CD4-positive, alpha-beta T cell treated with Interferon alpha-2 for 1 hour (primary cell): ENCODE measurements at places on chromosomes 5 and 9.

- no peak for DNase-seq
These were observed 1.6 kb upstream of the TCF7 start for GRCh38 chr5:134112726-134113362.

- no peak for DNase-seq
These were observed 600.4 kb downstream of the EBF1 start for GRCh38 chr5:158499075-158499891.

DNA sequence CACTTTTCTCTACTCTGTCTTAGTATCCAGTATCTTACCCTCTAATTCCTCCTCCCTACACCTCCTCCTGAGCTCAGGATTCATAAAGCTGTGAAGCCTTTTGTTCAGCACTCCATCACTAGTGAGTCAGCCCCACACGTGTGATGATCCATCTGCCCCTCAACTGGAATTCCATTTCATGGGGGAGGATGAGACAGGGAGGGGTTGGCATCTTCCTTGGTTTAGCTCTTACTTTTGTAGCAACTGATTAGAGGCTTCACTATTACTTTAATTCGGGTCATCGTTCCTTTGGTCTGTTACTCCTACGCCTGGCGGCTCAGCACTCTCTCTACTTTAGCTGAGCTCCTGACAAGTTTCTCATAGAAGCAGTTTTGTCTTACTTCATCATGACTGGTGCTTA, 11.8 kb downstream of the BTNL8 start:
- DNase-seq, result no peak

GRCh38 chr5:81800797-81801196, 49.9 kb upstream of the SSBP2 start:
- no peak for DNase-seq

- no peak for DNase-seq
These were observed 9.1 kb downstream of the SWI5 start for GRCh38 chr9:128285033-128285784.

- no peak for DNase-seq
These were observed 59.1 kb downstream of the DEPDC1B start for GRCh38 chr5:60640901-60641300.

DNA sequence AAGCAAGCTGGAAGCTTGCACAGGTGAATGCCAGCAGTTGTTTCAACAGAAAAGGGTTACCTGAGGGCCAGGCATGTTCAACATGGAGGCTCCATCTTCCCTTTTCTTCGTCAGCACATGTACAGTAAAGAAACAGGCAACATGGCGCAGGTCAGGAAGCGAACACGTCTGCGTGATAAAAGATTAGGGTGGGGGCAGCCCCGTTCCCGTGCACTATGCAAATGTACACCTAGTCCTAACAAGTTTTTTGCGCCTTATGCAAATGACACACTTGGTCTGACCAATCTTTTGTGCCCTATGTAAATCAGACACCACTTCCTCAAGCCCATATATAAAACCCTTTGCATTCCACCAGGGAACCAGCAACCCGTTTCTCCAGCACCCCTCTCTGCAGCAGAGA, 452.1 kb upstream of the PTPRD start:
- no peak for DNase-seq

DNA sequence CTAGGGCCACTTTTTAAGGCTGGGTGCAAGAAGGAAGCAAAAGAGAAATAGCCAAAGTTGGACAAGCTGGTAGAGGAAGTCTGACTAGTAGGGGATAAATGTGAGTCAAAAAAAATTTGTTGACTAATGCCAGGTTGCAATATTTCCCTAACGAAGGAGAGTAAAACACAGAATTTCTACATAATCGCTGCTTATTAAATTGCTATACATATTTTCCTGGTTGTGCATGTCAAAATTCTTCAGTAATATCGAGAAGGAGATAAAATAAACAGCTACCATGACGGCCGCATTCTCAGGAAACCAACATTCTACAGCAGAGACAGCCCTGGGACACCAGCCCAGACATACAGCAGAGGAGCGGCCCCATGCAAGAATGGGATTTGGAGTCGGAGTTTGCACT, 148.3 kb downstream of the ESM1 start:
- DNase-seq, result no peak

DNA sequence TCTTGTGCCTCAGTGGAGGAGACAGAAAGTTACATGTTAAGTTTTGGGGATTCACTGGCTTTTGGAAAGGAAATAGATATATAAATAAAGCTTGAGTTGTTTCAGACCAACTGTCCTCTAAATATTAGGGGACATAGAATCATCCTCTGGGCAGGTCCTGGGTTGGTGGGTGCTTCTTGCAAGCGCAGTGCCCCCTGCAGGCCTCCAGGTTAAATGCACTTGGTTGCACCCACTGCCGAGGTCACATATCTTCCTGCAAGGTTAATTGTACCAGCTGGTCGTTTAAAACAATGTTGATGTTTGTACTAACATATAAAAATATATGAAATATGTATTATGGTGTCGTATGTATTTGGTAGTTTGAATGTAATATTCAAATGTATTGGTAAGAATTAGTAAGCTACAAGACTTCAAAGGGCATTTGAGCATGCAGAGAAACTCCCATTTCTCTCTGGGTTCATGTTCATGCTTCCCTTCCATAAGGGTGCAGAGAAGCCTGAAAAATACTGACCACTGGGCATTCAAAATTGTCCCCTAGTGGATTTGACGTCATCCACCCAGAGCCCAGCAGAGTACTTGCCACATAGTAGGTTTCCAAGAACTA, 87.0 kb downstream of the ZNF618 start:
- DNase-seq, result peak; percentile 30

DNA sequence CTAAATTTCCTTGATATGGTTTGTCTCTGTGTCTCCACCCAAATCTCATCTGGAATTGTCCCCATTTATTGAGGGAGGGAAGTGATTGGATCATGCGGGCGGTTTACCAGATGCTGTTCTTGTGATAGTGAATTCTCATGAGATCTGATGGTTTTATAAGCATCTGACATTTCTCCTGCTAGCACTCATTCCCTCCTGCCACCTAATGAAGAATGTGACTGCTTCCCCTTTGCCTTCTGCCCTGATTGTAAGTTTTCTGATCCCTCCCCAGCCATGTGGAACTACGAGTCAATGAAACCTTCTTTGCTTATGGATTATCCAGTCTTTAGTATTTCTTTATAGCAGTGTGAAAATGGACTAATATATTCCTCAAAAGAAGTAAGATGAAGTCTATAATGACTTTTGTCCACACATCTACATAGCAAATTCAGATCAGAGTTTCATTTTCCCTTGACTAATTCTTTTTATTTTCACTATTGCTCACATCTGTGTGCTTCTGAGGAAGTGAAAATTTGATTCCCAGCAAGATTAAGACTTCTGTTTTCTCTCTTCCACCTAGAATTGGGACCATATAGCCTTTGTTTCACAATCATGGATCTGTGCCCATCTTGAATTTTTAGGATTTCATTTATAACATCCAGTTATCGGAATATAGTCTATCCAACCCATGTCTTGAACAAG, 393.5 kb downstream of the DMAC1 start:
- no peak for DNase-seq

GRCh38 chr5:181043285-181044092, 3.4 kb downstream of the BTNL9 start:
- no peak for DNase-seq

DNA sequence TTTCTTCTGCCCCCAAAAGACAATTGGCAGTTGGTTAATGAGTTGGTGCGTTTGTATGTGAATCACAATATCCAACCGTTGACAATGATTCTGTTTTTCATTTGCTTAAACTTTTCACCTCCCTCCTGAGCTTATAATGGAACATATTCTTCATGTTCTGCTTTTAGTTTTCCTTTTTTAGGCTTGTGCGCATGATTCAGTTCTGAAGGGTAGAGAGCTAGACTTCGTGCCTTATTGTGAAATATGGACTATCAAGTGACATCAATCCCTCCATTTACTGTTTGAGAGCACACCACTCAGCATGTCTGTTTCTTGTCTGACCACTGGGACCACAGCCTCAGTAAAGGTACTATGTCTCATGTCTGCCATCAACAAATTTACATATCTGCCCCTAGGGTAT, 30.5 kb upstream of the LPAR1 start:
- DNase-seq, result no peak

- no peak for DNase-seq
These were observed 209.1 kb downstream of the ADGRV1 start for GRCh38 chr5:90767710-90768109.

DNA sequence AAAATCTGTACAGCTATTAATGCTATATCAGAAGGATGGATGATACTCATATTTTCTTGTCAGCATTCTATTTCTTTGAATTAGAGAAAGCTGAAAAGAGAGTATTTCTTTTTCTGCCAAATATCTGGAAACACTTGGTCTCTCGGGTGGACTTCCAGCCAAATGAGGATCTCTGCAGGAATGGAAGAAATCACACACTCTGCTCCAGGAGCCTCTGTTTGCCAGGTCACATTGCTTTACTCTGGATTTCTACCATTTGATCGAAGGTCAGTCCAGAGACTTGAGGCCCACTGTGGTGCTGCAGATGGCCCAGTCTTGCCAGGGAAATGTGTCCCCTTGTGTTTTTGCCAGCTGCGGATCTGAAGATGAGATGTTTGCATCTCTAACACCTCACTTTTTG, 154.1 kb downstream of the PCSK1 start:
- DNase-seq, result no peak

DNA sequence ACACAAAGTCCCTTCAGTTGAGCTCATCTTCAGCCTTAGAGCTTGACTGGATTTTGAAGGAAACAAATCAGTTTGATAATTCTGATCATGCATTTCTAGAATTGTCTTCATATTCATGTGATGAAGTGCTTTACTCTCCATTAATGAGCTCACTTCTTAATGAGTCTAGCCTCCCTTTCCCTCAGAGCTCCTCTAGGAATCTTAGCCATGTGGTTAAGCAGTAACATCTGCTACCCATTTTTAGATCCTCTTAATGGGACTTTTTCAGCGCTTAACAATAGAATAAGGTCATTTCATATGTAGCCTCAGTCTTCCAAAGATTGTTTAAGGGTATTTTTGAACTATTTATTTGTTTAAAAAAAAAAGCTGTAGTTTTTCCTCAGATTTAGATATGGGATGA, 36.9 kb upstream of the LURAP1L start:
- no peak for DNase-seq

DNA sequence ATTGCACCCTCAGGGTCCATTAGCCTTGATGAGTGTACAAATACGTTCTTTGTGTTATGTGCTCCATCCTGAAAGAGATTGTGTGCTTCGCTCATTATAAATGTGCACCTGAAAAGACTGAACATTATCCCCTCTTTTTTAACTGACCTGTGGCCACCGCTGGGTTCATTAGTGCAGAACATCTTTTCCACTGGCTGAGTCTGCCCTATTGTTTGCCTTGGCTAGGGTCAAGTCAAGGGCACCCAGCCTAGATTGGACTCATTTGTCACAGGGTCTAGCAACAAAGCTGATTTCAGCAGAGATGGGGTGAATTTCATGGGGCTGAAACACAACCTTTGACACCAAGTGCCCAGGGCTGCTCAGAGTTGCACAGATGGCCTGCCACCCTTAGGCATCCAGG, 764.1 kb upstream of the ARRDC3 start:
- no peak for DNase-seq

GRCh38 chr9:93071464-93071863, 13.0 kb downstream of the SUSD3 start:
- DNase-seq, result peak; percentile 24

DNA sequence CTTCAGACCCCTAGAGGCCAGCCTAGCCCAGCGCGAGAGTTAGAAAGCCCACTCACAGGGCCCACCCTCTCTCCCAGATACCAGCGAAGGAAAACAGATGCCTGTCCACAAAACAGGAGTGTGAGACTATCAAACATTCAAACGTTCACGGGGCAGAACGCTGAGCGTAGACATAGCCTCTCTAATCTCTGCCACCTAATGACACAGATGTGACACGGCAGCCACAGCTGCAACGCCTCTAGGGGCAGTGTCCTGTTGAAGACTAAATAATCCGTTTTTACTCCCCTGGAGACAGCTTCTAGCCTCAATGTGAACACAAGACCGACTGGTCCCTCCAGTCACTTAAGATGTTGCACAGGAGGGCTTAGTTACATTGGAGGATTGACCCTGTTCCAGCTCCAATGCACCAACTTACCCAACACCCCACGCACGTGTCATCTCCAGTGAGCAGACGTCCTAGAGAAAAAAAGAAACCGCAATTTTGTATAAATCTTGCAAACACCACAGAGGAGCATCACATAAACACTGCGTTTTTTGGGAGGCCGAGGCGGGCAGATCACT, 14.3 kb downstream of the DIPK1B start:
- peak; percentile 50 for DNase-seq

GRCh38 chr5:51902512-51902911, 519.3 kb downstream of the ISL1 start:
- no peak for DNase-seq

DNA sequence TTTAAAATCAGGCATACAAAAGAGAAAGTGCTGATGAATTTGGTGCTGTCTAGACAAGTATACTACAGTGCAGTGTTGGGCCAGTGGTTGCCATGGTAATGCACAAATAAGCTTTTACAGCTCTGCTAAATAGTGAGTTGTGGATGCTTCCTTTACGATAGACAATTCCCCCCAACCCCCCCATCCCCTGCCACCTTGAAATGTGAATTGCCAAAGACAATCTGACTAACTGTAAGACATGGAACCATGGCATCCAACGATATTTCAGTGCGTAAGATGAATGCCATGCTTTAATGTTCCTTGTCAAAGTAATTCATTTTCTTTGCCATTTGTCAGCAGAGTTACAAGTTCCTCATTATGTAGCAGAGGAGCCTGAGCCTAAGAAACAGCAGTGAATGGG, 91.5 kb upstream of the NREP start:
- DNase-seq, result no peak

- DNase-seq, result no peak
These were observed 368.0 kb upstream of the SEMA6A start for GRCh38 chr5:116942622-116943021.

DNA sequence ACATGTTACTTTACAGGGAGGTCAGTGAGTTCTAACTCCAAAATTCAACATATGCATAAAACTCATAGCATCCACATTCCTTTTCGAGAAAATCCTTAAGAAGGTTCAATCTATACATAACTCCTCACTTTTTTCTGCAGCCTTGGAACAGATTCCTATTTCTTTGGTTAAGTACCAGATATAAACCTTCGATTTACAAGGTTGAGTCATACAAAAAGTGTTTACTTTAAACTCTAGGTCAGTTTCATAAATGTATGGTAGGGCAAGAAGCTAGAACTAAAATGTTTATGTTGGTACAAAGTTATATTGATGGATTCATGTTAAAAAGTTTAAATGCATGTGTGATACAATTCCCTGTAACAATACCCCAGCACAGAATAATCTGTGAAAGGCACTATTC, 19.4 kb downstream of the CDKN2AIPNL start:
- no peak for DNase-seq

- DNase-seq, result peak; percentile 48
These were observed 16.5 kb upstream of the PRSS3 start for GRCh38 chr9:33778700-33779351.

GRCh38 chr9:124183772-124184171, 74.0 kb upstream of the NEK6 start:
- DNase-seq, result no peak

GRCh38 chr9:77194423-77194822, 17.1 kb downstream of the VPS13A start:
- DNase-seq, result no peak

GRCh38 chr9:123217128-123217654, 51.2 kb downstream of the STRBP start:
- no peak for DNase-seq
